GM20000 (cell line): ENCODE measurements at places on chromosomes 13 and 19.
A peak's percentile ranks its signal among the peaks of the same experiment; 100 is the strongest.

DNA sequence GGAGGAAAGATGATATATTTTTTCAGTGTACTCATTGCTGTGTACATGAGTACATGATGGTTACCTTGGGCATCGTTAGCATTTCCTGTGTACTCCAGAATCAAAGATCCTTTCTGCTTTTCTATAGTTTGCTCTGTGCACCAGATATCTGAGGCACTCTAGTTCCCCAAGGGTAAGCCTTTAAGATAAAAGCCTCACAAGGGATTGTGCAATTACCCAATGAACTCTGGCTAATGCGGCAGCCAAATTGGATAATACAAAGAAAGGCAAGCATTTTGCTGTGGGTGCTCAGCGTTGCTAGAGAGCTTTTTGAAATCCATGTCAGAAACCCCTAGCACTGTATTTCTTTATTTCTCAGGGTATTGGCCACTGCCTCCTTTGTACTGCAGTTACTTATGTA, 2.9 kb downstream of the CYSLTR2 start:
- no peak for DNase-seq

DNA sequence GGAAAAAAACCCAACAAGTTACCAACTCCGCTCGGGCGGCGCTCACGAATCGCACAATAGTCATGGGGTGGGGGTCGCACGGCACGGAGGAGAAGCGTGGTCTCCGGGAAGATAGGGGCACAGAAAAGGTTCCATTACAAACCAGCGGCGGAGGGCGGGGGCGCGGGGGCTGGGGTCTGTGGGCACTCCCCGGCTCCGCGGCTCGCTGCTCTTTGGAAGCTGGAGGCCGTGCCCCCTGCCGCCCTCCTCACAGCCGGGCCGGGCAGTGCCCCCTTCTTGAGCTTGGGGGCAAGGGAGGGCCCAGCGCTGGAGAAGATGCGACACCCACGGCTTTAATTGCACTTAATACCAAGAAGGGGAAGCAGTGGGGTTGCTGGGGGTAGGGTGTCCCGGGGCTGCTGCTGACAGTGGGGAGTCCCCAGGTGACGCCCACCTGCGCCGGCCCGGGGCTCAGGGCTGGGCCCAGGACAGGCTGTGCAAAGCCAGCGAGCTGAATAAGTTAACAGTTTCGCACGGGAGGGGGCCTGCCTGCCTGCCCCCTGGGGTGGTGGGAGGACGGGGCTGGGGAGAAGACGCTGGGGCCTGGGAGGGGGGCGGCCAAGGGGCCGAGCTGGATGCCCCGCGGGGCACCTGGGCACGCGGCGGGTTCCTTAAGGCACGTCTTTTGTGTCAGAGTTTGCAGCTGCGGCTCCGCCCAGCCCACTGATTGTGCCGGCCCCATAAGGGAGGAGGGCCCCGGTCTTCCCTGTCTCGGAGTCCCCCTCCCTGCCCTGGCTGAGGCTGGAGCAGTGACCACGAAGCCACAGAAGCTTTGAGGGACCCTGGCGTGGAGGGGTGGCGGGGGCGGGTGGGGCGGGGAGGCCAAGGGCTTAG, 9.8 kb downstream of the DCAF15 start:
- DNase-seq = no peak

GRCh38 chr19:50333737-50334617, 4.8 kb upstream of the KCNC3 start:
- peak; percentile 88 for DNase-seq

- no peak for DNase-seq
Measured at GRCh38 chr13:52955472-52955874, 73.1 kb upstream of the OLFM4 start.

DNA sequence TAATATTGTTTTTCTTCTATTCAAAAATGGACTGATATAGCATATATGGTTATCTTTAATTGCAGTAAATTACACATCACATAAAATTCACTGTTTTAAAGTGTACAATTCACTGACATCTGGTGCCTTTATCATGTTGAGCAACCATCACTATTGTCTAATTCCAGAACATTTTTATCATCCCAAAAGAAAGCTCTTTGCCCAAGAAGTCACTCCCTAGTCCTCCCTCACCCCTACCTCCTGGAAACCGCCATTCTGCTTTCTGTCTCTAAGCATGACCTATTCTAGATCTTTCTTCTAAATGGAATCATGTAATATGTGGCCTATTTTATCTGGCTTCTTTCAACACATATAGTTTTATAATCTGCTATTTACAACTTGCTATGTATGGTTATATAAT, 525.6 kb downstream of the DCT start:
- DNase-seq = no peak

DNA sequence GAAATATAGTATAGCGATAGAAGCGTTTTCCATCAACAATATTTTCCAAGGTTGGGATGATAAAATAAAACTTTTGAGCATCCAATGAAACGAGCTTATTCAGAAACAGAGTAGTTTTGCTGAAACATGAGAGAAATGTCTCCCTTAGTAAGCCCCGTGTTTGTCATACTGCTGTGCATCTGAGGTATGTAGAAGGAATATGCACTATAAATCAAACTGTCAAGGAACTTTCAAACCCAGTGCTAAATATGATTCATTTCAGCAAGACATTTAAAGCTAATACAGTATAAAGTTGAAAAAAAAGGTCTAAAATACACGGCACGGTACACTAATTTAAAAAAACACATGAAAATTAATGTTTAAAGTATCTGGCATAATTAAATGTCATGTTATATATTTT, 546.2 kb downstream of the SLITRK5 start:
- no peak for DNase-seq

DNA sequence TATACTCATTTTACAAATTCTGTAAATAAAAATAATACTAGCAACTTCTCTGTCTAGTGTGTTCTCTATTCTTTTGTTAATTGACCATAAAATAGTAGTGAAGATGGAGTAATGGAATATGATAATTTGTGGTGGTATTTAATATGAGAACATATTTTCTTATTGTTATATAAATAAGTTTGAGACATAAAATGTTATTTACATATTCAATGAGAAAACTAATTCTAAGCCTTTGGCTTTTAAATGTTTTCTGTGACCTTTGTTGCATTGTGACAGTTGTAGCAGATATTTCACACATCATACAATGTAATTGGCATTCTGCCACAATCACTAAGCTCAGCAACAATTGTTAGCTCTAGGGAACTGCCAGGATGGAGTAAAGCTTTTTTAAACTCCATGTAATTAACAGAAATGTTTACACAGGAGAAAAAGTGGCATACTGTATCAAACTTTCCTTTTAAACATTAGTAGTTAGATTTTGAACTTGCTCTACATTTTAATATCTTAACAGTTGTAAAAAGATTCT, 562.1 kb upstream of the PCDH9 start:
- no peak for DNase-seq

DNA sequence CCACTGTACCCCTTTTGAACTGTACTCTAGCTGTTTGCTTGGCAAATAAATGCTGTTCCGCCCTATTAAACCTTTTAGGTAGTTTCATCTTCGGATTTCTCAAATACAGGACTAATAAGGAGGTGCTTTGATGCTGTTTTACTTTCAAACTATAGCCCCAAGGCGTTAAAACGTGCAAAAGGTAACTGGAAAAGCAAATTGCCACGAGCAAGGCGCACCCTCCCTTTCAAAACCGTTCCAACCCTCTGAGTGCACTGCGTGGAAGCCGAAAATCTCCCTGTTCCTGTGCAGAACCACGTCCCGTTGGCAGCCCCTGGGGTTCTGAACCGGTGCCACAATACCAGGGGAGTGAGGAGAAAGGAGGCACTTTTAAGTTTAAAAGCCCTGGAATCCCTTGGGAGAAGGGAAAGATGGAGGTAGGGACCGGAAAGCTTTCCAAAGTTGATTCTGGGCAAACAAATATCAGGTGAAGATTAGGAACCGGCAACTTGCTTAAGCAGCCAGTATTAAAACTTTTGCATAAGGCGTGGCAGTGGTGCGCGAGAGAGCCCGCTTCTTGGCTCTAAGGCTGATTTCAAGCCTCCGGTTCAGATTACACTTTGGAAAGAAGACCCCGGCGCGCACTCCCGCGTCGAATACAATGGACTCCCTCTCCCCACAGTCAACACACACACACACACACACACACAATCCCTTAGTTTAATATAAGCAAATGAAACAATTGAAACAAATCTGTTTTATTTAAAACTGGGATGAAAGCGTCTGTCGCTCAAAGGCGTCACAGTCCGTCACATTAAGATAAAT, 9.5 kb downstream of the POU4F1 start:
- no peak for DNase-seq
